ENCODE measurements at places on chromosomes 2 and 18.

DNA sequence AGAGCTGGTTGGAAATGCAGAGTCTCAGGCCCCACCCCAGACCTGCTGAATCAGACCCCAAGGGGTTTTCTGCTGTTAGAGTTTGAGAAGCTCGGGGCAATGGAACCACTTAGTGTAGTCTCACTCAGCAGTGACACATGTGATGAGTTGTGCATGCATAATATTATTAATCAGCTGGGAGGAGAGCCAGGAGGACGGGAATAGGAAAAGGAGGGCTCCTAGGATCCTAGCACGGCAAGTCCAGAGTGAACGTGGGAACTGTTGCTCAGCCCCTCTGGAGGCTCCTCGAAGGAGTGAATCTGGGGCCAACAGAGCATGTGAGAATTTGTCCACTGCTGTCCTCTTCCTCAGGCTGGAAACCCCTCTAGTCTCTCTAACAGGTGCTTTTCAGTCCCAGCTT lies 87.1 kb downstream of the HS1BP3 start:
- DNase-seq: no peak

GRCh38 chr2:138531913-138532312 lies 30.3 kb downstream of the SPOPL start:
- no peak for DNase-seq

DNA sequence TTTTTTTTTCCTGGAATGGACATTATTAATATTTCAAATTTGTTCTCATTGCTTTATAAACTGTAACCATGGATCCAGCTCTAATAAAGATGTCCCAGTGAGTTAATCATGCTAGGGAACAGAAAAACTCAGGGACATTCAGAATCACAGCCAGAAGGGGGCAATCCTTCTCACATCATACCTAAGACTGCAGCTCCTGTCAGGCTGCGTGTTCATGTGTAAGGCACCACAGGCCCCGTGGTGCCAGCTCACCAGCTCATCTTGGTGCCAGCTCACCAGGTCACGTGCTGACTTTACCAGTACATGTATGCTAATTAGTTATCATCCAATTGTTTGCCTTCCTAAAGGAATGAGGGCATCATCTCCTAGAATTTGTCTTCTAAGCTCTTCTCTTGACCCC lies 84.7 kb upstream of the NEDD4L start:
- DNase-seq: no peak

DNA sequence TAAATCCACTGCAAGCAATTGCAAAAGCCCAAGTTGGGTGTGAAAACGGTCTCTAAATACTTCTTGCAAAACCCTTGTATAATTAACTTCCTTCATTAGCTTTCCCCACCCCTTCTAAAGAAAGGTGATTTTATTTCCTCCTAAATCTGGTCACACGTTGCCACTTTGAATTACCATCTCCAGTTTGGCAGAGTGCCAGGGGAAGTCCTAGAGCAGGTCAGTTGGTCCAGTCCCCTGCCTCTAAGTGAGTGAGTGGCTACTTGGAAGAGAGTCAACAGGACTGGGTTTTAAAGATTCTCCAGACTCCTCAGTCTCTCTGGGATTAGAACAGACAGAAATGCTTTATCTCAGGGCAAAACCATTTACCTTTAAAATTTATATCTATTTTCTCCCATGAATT lies 18.7 kb upstream of the LYPD6B start:
- DNase-seq: no peak

GRCh38 chr2:69118609-69119008 lies 105.6 kb downstream of the ANTXR1 start:
- no peak for DNase-seq
